ENCODE measurements at places on chromosomes 4 and X. TPM values are rescaled to one million over a fixed set of nuclear protein-coding genes. Genes with fewer than 3 reads are reported as not detected.

Gene PGRMC1
- 29.4 TPM for total RNA-seq

Gene SOWAHD
- total RNA-seq = 0.55 TPM

Gene CTAG1B
- total RNA-seq = not detected

Gene NPNT
- total RNA-seq = not detected

Gene RAB33A
- total RNA-seq = 30.1 TPM

Gene SPANXN4
- not detected for total RNA-seq
